ENCODE measurements at places on chromosomes 7 and 10.

- no peak for DNase-seq
Observed at GRCh38 chr10:123297175-123297574, 143.0 kb downstream of the BUB3 start.

DNA sequence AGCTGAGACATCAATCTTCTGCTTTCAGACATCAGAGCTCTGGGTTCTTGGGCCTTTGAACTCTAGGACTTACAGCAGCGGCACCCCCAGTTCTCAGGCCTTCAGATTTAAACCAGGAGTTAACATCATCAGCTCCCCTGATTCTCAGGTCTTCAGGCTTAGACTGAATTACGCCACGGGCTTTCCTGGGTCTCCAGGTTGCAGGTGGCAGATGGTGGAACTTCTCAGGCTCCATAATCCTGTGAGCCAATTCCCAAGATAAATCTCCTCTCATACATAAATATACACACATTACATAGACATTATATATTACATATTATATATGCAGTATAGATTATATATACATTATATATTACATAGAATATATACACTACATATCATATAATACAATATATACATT is 408.9 kb upstream of the AUTS2 start:
- DNase-seq: no peak

DNA sequence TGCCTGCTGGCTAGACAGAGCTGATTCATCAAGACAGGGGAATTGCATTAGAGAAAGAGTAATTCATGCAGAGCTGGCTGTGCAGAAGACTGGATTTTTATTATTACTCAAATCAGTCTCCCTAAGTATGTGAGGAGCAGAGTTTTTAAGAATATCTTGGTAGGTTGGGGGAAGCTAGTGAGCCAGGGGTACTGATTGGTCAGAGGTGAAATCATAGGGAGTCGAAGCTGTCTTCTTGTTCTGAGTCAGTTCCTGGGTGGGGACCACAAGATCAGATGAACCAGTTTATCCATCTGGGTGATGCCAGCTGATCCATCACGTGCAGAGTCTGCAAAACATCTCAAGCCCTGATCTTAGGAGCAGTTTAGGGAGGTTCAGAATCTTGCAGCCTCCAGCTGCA is 39.8 kb downstream of the FOXI2 start:
- DNase-seq: no peak

GRCh38 chr10:50540826-50541122 is 83.0 kb downstream of the SGMS1 start:
- DNase-seq: no peak

DNA sequence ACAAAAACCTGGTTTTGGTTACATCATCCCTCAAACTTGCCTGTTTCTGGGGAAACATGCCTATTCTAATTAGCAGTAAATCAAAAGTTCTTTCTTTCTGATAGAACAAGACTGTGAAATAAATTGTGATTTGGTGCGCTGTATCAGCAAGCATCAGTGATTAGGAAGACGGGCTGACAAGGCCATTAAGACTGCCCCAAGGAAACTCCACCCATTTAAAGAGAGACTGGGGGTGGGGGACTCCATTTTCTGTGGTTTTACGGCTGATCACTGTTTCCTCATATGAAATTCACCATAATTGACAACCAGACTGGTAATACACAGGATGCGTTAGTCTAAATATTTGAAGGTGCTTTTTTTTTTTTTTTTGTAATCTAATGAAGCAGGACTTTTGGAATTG is 68.7 kb downstream of the MBL2 start:
- DNase-seq: no peak

GRCh38 chr10:7411671-7412128 is 866 bp upstream of the SFMBT2 start:
- no peak for DNase-seq

DNA sequence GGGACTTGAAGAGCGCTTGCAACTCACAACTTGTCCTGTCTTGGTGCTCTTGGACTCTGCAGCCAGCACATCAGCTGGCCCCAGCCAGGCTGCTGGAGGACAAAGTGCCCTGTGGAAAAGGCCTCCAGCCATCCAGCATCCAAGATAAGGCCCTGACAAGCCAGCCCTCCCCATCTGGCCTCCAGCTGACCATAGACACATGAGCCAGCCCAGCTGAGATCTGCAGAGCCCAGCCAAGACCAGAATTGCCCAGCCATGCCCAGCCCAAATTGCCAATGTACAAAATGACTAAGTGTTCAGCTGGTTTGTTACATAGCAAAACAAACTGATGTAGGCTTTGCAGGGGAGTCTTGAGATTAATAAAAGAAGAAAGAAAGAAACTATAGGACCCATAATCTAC is 36.0 kb upstream of the FRMD4A start:
- DNase-seq: no peak

DNA sequence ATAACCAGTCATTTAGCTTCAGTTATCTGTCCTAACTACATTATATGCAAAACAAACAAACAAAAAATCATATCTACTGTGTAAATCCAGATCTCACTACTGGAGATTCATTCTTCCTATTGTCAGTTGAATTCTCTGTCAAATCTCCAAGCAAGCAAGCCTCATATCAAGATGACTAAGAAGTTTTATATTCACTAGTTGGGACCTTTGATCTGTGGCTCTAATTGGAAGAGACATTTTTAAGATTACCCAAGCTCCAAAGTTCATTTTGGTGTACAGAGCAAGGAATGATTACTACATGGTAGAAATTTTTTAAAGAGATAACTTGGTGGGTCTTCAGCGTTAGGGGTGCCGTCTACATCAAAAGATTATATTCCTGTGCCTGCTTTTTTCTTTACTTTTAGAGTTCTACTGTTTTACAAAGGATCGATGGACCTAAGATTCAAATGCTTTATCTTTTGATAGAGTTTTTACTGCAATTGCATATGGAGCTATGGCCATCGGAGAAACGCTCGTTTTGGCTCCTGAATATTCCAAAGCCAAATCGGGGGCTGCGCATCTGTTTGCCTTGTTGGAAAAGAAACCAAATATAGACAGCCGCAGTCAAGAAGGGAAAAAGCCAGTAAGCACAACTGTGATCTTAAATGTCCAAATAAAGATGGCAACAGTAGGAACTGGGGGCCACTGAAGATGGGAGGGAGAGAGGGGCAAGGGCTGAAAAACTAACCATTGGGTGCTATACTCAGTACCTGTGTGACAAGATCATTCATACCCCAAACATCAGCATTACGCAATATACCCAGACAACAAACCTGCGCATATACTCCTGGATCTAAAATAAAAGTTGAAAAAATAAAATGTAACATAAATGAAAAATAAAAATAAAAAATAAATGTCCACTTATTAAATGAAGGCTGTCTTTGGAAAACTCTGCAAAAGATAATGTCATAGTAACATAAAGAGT is 47.9 kb downstream of the SP8 start:
- DNase-seq: no peak

DNA sequence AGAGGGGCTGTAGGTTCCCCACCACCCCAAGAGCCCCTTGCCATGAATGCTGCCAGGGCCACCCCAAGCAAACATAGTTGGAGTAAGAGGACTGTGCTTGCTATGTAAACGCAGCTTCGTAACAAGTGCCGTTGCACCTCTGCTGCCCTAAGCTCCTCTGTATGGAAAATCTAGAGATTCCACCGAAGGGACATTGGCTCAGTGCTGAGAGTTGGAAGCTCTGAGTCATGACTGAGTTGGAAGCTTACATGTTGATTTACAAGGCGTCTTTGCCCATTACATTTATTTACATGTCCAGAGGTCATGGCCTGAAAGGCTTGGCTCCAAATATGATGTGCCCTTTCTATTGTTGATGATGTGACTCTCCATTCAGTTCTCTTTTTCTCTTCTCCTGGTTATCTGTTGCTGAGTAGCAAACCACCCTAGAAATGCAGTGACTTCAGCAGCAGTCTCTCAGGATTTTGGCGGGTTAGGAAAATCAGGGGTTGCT is 233.1 kb upstream of the TCF7L2 start:
- DNase-seq: no peak

- no peak for DNase-seq
Observed at GRCh38 chr10:26721561-26721960, 24.1 kb downstream of the PDSS1 start.

DNA sequence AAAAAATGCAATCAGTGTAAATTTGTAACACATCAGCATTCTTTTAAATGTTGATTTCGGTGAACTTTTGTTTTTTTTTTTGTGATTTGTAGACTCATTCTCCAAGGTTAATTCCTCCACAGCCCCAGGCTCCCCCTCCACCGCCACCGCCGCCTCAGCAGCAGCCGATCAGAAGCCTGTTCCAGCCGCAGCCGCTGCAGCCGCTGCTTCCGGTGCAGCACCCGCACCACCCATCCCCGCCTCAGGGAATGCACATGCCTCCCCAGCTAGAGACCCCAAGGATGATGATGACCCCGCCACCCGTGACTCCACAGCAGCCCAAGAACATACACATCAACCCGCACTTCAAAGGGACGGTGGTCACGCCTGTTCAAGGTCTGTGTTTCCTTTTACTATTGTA is 66.6 kb downstream of the RBM33 start:
- DNase-seq: no peak

DNA sequence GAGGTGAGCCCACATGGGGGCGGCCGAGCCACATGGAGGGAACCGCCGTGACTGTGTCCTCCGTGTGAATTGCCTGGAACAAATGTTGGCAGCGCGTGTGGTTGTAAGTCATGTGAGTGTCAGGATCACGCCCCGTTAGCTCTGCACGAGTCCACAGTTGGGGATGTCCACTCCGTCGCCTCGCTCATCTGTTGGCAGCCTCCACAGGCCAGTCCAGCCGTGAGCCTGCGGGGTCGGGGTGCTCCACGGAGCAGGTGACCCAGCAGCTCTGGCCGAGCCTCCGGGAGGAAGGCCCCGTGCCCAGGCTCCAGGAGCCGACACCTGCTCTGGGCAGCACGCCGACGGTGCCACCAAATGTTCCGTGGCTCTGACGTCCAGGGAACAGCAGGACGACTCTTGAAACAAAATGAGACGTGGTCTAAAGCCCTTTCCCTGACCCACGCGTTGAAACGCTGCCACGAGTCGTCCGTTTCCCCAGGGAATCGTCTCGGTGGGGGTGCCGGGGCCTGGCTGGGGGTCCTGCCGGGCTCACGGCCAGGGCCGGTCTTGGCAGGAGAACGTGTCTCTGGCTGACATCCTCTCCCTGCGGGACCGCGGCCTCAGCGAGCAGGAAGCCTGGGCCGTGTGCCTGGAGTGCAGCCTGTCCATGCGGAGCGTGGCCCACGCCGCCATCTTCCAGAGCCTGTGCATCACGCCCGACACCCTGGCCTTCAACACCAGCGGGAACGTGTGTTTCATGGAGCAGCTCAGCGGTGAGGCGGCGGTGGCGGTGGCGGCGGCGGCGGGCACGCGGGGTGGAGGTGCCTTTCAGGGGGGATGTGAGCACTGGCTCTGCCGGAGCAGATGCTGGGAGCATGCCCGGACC is 7.0 kb downstream of the KNDC1 start:
- DNase-seq: no peak

- no peak for DNase-seq
Observed at GRCh38 chr10:124482236-124482800, 20.7 kb downstream of the LHPP start.

GRCh38 chr7:2511769-2512168 is 7.8 kb upstream of the LFNG start:
- no peak for DNase-seq

DNA sequence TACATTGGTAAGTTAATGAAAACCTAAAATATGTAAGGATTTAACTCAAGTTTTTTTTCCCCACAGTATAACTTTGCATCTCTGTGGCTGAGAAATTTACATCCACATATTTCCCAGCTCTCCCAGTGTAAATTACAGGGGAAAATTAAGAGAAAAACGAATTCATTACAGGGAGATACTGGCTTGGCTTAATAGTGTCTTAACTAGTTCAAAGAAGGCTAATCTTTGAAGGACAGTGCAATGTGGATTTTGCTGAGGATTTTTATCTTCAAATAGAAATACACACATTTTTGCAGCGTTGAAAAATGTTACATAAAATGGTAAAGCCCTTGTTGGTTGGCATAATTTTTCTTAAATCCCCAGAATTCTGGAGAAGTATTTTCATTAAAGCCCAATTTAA is 1.5 kb downstream of the CBX3 start:
- no peak for DNase-seq

DNA sequence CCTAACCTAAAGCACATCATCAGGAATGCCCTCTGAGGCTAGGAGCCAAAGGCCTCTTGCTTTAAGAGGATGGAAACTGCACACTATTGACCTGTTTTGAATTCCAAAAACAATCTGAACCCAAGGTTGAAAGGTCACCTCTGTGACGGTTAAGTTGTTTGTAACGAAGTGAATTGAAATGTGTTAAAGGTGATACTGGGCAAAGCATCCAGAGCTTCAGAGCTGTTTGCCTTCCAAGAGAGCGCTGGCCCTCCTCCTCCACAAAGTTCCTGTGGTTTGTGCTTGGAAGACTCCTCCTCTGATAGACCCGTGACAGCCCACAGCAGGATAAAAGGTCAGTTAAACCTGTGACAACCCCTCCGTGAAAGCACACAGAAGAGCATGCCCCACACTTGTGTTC is 133.7 kb upstream of the CTTNBP2 start:
- no peak for DNase-seq

GRCh38 chr7:29196971-29197595 is 2.5 kb downstream of the CHN2 start:
- no peak for DNase-seq

GRCh38 chr7:40571796-40572195 is 437.0 kb downstream of the SUGCT start:
- DNase-seq: no peak

GRCh38 chr7:98265841-98266271 is 13.8 kb upstream of the TECPR1 start:
- DNase-seq: no peak

GRCh38 chr10:24292304-24293293 is 83.7 kb downstream of the KIAA1217 start:
- DNase-seq: no peak

DNA sequence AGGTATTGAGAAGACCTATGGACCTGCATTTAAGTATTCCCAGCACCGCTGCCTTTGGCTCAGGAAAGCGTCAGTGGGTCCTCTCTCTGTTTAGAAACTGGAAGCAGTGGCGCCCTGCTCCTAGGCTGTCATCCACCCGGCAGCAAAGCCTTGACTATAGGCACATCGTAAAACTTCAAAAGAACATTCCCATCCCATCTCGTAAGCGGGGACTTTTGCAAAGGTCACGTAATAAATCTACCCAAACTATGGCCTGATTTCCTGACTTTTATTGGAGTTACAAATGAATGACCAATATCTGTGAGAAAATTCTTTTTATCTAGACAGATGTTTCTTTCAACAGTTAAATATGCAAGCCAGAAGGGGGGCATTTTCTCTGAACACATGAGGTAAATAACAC is 115.8 kb upstream of the TCERG1L start:
- no peak for DNase-seq

DNA sequence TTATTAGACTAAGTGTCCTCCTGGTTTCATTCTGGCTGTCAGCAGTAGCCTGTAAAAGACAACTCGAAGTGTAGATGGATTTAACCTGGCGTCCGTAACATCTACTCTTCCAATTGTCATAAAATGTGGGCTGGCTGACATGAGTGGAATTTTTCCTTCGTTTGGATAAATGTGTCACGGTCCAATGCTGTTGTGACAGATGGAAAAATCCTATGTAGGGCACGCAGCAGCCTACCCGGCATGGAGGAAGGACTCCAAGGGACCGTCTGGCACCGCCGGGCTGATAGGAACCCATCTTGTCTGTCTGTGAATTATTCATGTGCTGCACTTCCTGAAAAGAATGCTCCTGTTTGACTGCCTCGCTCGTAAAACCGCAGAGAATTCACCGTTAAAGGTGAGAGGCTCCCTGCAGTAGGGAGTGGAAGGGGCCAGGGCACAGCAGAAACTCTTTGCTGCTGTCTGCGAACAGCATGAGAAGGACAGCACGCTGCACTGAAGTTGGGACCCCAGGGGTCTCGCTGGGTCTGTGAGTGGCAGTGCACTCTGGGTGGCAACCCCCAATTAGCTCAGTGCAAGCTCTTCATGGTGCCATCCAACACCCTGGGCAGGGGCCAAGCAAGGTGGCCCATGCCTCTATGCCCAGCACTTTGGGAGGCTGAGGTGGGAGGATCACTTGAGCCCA is 1.6 kb upstream of the ORAI2 start:
- DNase-seq: peak; percentile 6

Data from SHP77 (cell line).